Skeletal muscle tissue (tissue), 5 donors: ENCODE measurements at places on chromosomes 1 and 21. TPM values are rescaled to one million over a fixed set of nuclear protein-coding genes. Genes with fewer than 3 reads are reported as not detected.

LCE3E gene
- not detected for total RNA-seq

CHRNB2 gene
- total RNA-seq = under 0.01 TPM

MPL gene
- total RNA-seq = not detected

CLEC20A gene
- not detected for total RNA-seq

TRIM17 gene
- total RNA-seq = 0.52 TPM

S100B gene
- total RNA-seq = 25.6 TPM

LCE3D gene
- not detected for total RNA-seq

TNNT2 gene
- total RNA-seq = 89.2 TPM

PDE4B gene
- 26.6 TPM for total RNA-seq

OR2T11 gene
- total RNA-seq = not detected

CYYR1 gene
- total RNA-seq = 4.2 TPM
